ENCODE measurements at places on chromosomes 7 and 10.

GRCh38 chr7:105016709-105017656, 3.0 kb downstream of the KMT2E start:
- DNase-seq: no peak

DNA sequence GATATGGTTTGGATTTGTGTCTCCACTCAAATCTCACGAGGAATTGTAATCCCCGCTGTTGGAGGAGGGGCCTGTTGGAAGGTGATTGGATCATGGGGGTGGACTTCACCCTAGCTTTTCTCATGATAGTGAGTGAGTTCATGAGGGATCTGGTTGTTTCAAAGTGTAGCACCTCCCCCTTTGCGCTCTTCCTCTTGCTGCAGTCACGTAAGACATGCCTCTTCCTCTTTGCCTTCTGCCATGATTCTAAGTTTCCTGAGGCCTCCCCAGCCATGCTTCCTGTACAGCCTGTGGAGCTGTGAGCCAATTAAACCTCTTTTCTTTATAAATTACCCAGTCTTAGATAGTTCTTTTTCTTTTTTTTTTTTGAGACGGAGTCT, 17.1 kb downstream of the CDNF start:
- DNase-seq: no peak

DNA sequence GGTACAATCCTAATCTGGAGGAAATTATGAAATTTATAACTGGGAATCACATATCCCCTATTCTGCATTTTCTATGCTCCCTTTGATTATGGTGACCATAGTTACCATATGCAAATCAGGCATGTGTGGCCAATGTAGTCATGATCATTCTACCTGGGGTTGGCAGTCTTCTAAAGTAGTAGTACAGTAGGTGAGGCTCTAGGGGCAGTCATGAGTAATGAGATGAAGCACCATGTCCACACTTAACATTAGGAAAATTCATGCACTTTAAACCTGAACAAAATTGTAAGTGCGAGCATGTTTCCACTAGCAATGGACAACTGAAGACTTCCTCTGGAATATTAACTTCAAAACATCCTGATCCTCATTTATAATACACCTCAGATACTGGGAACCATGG, 545.9 kb downstream of the SUGCT start:
- peak; percentile 49 for DNase-seq

GRCh38 chr7:28773423-28774145, 184.5 kb downstream of the TRIL start:
- no peak for DNase-seq

DNA sequence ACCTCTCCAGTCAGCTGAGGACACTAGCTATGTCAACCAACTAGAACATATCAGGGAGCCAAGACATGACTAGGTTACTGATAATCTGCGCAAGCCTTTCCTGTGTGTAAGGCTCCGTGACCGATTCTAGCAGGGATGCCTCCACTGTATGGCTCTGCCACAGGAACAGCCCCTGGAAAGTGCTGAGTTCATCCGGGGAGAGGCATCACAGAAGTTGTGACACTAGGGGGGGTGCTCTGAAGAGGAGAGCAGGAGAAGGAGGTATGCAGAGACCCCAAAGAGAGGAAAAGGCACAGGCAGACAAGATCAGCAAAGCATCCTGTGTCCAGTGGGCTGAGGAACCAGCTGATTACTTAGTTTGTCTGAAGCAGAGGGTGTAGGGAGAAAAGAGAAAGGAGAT, 13.5 kb downstream of the UPP1 start:
- DNase-seq: no peak

GRCh38 chr10:110305767-110306451, 1.2 kb upstream of the SMNDC1 start:
- DNase-seq: peak; percentile 94

DNA sequence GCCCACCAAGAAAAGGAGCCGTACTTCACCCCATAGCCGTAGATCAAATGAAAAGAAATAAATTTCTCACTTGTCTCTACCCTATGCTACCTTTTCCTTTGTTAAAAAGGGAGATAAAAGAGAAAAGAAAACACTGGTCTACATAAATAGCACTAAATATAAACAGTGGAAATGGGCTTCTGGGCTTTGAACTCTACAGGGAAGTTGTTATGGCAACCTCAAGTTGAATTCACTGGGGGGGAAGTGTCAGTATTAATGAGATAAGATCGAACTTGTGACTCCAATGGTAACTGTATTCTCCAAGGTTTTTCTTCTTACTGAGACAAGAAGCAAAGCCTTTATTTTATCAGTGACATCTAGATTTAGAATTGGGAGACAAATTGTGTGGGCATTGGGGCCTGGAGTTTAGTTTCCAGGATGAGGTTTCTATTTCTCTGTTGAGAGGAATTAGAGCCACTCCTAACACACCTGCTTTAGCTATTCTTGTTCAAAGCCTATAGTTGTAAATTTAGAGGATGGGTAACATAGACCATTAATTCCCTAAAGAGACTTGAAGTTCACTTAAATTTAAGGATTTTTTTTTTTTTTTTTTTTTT, 604.3 kb upstream of the GALNT17 start:
- peak; percentile 39 for DNase-seq

GRCh38 chr7:82559193-82559805, 115.7 kb upstream of the CACNA2D1 start:
- no peak for DNase-seq
